ENCODE measurements at places on chromosomes 7 and 10.
A peak's percentile ranks its signal among the peaks of the same experiment; 100 is the strongest.

DNA sequence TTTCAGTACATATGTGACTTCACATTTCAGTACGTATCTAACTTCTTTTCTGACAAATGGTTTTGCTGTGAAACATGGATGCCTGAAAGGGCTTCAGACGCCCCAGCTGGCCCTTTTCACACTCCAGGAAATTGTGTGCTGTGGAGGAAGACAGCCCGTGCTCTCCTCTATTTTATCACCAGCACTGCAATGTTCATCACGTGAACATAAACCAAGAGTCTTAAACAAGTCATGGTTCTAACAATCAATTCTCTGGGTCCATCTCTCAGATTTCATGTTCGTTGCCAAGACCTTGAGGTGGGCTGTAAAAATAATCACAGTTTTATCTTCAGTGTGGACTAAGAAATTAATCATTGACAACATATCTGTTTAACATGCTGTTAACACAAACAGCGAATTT is 141.2 kb downstream of the WDR37 start:
- no peak for DNase-seq

DNA sequence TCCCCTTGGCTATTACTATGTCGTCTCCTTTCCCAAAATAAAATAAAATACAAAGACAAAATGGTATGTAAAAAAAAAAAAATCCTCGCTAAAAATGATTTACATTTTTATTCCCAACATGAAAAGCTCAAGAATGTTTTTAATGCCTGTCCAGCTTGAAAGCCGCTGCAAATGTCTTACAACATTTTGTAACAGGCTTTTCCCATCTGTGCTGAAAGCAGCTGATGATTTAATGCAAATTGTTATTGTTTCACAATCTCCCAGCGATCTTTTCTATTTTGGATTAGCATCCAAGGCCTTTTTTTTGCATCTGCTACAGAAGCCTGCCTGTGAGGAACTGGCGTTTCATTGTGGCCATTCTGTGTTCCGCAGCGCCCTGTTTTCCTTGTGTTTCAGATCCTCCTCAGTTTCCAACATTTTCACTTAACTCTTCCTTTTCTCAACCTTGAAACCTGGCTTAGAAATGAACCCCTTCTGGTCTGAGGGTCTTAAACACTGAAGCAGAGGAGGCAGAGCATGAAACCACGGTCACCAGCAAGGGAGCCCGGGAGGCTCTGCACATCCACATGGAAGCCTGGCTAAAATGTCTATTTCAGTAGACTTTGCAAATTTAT is 712.1 kb downstream of the PARD3 start:
- no peak for DNase-seq

DNA sequence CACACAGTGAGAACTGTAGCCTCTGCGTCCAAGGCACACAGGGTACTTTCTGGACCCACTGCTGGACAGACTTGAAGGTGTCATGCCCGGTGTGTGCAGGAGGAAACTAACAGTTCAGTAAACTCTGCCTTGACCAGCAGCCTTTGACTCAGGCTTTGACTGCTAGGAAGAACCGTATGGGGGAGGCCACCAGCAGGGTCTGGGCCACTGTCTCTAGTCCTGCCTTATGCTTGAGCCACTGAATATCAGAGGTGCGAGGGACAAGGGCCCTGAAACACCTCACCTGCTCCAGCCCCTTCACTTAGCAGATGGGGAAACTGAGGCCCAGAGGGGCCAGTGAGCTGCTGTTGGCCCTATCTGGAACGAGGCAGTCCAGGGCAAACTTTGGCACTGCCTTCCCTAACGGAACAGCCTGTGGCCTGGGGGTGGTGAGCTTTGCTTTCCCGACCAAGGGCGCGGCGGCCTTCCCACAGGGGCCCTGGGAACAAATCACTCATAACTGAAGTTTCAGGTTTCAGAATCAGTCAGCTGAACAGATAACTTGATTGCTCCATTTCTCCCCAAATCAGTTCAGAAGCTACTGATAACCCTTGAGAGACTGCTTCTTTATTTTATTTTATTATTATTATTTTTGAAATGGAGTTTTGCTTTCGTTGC is 130.0 kb downstream of the FAM53B start:
- no peak for DNase-seq

DNA sequence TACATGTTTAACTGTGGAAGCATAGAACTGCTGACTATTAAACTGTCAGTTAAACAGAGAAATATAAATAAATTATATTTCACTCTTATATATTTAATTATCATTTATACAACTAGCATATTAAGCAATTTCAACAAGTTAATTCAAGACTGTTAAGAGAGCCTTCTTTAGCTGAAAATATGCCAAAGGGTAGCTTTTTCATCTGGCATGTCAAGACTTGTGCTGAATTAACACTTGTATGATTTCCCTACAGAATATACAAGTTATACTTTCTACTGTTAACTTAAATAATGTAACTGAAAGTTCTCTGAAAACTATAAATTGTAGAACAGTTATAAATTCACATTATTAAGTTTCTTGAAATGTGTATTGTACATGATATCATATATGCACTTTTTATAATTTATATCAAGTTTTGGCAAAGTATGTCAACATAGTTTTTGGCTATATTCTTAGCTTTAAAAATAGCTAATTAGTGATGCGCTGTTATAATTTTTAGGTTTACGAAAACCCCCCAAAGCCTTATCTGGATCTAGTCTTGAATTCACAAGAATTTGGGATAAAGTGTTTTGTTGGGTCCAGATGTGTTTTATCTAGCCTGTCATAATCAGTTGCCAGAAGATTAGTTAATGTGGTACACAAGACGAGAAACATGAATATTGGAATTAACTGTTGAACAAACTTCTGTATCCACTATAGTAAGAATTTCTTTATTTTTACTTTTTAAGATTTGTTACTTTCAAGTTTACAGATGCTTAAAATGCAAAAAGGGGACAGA is 231.1 kb upstream of the FOXP2 start:
- DNase-seq, result no peak

DNA sequence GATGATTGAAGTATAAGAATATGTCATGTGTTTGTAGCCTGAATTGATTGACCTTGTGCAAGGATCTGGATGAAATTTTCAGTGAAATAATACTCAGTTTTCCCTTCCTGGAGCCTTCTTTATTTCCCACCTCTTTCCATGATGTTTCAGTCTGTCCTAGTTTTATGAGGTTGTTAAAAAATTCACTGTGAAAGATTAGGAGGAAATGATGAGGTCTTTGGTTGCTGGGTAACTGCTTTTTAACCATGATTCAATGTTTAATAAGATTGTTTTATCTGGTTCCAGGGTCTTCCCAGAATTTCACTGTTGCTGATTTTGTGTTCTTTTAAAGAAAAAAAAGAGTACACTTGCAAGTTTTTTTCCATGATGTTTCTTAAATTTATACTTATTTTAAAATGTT is 221.5 kb downstream of the MBL2 start:
- peak; percentile 43 for DNase-seq

DNA sequence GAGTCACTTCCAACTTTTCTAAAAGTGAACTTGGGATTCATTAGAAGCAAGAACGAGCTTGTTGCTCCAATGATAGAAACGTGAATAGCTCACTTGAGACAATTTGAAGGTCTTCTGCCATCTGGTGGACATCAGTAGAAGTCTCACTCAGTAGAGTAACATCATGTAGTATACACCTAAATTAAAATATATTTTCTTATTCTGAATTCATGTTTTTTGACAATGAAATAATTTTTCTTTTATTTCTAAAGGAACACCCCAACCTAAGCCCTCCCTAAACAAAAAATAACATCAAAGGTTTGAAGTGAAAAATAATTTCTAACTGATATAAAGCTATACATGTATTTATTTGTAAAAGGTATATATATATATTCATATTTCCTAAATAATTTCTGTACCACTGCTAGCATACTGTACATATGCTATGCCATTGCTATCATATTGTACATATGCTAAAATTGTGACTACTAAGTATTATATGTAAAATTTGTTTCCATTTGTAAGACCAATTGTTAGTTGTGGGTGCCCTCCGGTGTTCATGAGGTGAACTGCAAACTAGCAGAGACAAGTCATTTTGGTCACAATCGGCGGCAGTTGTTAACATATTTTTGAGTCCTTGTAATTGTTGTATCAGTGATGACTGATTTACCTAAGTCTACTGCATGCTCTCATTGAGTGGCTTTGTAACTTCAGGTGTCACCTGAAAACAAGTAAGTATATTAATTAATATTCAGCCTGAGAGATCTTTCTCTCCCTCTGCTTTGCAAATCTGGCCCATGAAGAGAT is 121.9 kb downstream of the PTPRZ1 start:
- peak; percentile 73 for DNase-seq

DNA sequence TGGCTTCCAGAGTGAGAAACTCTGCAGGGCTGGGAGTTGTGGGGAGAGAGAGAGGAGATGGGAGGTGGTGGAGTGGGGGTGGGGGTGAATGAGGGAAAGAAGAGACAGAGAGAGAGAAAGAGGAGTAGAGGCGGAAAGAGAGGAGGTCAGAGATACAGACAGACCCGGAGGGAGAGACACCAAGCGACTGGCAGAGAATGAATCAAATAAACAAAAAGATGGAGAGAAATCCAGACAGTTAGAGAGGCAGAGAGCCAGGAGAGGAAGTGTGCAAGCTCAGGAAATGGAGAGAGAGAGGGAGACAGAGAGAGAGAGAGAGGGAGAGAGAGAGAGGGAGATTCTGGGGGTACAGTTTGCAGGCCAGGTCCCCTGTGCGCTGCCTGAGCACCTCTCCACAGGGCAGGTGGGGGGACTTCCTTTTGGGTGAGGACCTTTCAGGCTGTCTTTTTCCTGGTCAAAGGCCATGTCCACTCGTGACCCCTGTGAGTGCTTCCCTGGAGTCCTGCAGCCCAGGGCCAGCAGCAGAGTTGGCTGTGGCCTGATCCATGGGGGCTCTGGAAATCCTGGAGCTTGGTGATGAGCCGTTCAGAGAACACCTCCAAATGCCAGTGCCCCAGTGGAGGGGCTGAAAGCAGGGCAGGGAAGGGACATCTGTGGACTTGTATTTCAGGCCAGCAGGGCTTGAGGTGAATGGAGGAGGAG is 25.0 kb upstream of the PCBD1 start:
- DNase-seq, result no peak

GRCh38 chr10:24208661-24209431 is at the start of gene KIAA1217:
TSS of gene KIAA1217 (plus strand) at chr10:24209138. CDS start at chr10:24209194, 56 bp downstream.
- peak; percentile 22 for DNase-seq

DNA sequence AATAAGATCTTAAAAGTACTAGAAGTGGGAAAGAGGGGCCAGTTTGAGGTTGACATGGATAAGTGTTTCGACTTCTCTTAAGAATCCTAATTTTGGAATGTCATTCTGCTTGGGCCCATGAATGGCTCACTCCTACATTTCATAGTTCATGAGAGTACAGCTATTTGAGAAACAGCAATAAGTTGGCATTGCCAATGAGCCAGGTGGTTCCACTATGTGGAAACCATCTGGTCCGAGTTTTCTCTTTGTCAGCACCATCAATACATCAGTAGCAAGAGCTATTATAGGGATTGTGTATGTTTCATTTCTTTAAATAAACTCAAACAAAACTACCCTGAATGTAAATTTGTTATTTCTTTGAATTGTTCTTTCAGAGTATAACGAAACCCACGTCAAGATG is 78.1 kb upstream of the NEBL start:
- no peak for DNase-seq

- no peak for DNase-seq
Observed at GRCh38 chr10:25575343-25575742, 358.7 kb upstream of the MYO3A start.

DNA sequence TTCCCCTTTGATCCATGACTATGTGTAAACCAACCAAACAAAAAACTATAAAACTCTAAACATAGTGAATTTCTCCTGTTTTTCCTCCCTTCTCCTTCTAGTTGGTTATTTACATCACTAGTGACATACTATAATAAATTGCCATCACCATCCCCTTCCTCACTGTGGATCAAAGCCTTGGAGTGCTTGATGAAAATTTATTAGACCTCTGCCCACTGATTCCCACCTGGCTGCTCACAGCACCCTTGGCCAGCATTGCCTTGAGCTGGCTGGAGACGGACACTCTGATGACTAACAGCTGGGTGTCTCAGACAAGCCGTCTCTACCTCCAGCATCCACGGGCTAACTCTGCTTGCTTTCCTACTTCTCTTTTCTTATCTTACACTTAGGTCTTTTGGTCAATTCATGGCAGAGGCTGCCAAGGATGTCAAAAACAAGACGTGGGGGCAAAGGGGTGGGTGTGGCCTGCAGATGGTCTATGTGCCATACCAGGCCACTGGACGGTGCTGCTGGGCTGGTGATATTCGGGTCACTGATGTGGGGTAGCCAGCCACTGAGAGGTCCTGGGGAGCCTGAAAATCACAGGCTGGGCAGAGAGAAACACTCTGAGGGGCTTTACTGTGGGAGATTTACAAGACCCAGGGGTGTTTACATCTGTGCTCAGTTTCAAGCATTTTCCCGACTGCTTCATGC is 207.8 kb downstream of the TAX1BP1 start:
- DNase-seq, result peak; percentile 17

DNA sequence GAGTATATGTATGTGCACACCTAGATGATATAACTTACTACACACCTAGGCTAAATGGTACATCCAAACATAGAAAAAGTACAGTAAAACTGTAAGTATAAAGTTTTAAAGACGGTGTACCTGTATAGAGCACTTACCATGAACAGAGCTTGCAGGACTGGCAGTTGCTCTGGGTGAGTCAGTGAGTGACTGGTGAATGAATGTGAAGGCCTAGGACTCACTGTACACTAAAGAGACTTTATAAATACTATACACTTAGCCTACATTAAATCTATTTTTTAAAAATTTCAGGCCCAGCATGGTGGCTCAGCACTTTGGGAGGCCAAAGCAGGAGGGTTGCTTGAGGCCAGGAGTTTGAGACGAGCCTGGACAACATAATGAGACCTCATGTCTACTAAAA is 195.3 kb downstream of the FZD1 start:
- DNase-seq, result no peak

DNA sequence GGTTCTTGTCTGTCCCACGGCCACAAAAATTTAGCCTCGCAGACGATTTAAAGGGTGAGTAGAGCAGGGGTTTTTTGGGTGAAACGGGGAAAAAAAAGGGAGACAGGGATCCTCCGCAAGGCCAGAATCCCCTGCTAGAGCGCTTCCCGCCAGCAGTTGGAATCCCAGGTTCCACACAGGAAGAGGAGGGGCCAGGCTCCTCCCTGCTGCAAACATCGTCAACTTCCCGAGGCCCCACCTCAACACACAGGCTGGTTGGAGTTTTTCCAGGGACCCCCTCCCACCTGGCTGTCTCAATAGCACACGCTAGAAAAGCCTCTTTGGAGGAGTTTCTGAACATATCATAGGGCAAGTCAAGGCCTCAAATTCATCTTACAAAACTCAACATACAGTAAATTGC is 112.7 kb downstream of the MTERF1 start:
- DNase-seq, result no peak

- no peak for DNase-seq
Observed at GRCh38 chr7:143417734-143418383, 9.2 kb upstream of the EPHA1 start.
